ENCODE measurements at places on chromosomes 7 and 10.

DNA sequence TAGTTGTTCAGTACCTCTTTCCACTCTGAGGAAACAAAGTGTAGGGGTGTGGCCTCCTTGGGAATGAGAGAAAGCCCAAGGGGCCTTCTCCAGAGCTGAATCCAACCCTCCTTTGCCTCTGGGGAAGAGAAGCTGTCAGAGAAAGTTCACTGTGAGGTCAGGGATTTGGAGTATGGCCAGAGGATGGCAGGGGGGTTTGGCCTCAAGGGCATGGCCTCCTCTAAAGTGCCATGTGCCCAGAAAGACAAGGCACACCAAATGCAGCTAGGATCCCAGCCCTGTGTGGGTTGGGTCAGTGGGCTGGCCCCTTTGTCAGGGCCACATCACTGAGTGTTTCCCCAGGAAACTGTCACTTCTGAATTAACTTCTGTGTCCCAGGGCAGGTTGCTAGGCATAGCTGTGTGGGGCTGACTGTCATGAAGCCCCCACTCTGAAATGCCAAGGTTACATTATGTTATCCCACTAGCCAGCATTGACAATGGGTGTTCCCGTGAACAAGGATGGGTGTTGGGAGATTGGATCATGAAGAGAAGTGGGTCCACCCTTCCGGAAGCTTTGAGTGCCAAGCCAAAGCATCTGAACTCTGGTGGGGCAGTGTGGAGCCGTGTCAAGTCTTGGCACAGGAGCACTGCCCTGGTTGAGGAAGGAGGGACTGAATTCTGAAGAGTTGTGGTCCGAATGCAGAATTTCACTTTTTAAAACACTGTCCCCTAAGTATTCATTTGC lies 123.3 kb downstream of the ZMIZ1 start:
- DNase-seq = no peak

- no peak for DNase-seq
These were observed 694 bp upstream of the FAS start for GRCh38 chr10:88989824-88990383.

GRCh38 chr10:126479280-126479895 lies 91.1 kb upstream of the ADAM12 start:
- no peak for DNase-seq

- DNase-seq = no peak
These were observed 54.2 kb downstream of the ABI1 start for GRCh38 chr10:26806557-26806956.

DNA sequence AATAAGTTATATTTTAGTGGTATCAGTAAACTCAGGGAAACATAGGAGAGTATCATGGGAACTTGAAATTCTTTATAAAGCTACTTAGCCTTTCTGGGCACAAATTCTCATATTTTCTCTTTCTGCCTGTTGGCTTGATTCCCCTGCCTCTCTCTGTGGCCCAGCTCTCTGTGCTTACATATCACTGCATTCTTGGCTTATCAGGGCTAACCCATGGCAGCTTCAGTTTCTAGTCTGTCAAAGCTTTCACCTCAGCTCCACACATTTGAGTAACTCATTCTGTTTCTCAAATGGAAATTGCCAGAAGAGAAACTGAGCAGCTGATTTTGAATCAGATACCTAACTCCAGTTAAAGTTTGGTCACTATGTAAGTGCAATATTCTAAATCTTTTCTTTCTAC lies 713.1 kb downstream of the DNAJB9 start:
- DNase-seq = no peak

DNA sequence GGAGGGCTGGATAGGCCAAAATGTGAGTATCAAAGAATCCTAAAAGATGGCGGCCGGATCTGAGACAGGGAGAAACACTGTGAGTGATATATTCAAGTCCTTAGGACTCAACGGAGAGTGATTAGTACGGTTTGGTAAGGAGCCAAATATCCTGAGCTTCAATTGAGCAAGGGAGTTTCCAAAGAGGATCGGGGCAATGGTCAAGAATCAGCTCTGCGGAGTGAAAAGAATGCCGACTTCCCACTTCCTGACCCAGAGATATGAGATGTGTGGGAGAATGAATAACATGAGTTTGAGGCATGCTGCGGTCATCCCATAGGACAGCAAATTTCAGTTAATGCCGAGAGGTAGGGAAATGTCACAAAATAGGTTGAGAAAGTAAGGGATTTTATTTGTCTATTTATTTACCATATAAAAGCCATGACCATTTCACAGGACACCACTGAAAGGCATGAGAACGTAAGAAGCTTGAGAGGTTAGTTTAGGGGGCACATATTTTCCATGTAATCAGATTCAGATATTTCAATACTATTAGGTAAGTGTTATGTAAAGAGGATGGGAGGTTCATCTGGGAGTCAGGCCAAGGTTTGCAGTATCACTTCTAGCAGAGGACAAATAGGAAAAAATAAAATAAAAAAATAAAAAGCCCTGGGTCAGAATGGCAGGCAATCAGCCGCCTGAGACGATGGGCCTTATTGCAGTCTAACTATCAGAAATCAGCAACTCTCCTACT lies 165.6 kb downstream of the HGF start:
- DNase-seq = no peak

- DNase-seq = no peak
These were observed 230.3 kb downstream of the ARHGAP12 start for GRCh38 chr10:31698181-31698830.

DNA sequence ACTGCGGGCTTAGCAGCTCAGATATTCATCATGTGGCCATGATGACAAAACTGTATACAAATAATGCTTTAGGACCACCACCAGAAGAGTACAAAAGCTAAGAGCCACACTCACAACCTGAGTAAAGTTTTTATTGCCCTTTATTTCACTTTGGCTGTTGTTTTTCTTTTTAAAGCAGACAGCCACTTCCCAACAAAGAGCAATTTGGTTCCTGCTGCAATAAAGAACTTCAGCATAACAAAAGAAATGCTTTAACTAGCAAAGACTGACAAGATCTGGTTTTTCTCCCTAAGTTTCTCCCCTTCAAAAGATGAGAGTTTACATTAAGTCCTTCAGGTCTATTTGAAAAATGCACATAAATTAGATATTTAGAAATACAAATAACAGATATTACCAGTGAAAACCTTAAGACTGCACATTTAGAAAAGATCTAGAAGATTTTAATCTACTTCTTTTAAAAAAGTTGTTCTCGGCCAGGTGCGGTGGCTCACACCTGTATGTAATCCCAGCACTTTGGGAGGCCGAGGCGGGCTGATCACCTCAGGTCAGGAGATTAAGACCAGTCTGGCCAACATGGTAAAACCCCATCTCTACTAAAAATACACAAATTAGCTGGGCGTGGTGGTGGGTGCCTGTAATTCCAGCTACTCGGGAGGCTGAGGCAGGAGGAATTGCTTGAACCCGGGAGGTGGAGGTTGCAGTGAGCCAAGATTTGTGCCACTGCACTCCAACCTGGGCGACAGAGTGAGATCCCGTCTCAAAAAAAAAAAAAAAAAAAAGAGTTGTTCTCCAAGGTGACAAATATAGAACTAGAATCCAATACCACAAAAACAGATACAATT lies 59.4 kb downstream of the WAPL start:
- no peak for DNase-seq

DNA sequence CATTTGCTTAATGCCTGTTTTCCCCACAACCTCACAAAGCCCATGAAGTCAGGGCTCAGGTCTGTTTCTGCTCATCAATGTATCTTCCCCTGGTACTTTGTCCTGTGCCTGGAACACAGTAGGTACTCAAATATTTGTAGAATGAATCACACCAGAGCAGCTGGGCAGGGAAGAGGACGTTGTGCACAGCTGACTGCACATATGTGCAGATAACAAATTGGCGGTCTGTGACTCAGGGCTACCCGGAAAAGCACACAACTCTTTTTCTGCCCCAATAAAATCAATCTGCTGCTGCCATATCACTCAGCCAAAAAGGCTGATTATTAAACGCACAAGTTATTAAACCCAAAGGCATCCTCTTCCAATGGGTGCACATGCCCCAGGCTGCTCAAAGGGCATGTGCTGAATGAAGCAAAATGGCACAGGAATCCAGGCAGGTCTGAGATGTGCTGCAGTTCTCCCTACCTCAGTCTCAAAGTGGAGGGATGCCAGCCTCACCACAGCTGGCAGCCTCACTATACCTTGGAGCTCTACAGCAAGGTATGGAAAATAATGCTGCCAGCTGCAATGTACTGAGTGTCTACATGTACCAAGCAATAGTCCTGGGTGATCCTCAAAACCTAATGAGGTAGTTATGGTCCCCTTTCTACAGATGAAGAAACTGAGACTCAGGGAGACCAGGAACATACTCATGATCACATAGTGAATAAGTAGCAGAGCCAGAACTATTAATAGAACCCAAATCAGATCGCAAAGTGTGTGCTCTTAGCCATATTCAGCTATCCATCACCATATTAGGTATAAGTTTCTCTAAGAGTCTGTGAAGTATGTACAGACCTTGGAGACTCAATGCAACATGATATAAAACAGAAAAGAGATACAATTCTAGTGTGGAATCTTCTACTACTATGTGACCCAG lies 43.4 kb downstream of the SORBS1 start:
- DNase-seq = no peak

DNA sequence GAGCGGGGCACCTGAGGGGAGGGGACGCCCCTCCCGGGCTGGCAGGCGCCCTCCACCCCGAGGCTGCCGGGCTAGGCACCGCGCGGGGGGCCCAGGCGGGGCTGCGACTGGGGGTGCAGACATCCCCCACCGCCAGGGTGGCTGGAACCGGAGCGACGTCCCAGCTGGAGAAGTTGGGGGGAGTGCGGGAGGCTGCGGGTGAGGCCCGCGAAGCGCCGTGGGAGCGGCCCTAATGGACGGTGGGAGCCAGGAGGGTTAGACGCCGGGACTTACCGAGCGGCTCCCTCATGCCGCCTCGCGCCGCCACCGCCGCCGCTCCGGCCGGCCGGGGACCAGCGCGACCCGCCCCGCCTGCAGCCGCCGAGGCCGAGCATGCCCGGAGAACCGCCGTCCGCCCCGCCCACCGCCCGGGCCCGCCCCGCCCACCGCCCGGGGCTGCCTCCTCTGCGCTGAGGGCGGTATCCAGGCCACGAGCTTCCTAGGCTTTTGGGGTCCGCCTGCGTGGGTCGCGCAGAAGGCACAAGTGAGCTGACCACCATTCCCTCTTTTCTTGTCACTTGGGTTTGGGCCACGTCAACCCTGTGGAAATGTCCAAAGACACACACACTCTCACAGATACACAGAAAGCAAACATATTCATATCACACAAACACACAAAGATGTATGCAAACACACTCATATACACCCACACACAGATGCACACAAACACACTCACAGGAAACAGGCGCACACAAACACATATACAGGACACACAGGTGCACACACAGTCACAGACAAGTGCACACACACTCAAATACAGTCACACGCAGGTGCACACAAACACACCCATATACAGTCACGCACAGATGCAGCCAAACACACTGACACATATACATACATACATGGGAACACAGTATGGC lies at the start of gene JCAD:
TSS of gene JCAD (minus strand) at position 378 of the 899 bp plus-strand sequence. CDS start 11,774 bp downstream, outside the sequence.
- peak; percentile 15 for DNase-seq

DNA sequence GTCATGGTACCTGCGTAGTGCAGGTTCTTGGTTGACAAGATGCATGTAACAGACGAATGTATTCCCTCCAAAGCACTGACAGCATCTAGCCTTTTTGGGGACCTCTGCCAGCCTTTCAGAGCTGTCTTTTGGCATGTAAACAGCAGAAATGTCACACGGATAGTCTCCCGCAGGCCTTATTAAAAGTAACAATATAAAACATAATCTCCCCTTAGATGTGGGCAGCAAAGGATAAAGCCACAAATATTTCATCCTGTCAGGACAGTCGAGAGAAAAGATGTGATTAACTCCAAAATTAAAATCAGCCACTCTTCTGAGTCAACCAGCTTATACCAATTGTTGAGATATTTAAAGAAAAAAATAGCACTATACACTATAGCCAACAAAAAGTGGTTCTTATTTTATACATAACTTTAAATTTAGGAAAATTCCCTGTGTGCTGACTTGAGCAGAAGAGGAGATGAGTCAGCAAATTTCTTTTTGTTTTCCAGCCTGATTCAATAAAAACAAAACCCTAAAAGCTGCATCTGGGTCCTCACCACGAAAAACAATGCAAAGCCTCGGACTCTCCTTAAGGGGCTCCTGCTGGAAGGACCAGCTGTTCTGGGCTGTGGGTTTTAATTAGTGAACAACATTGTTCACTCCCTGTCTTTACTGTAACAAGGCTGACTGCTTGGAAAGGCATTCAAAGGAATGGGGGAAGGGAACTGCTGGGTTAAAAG lies 240.2 kb downstream of the ADAM12 start:
- DNase-seq = no peak

DNA sequence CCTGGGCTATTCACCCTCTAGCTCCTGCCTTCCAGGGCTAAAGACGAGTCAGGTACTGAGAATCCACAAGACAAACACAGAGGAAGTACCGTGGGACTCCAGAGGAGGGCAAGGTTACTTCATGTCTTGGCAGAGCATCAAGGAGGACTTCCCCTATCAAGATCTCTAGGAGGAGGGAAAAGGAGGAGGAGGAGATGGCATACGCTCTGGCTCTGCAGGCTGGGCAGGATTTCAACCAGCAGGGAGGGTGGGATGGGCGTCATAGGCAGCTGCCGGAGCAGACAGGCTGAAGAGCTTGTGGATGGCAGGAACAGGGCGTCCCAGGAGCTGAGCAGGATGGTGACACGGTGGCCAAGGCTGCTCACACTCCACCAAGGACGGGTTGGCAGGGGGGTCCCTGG lies 21.3 kb downstream of the MDH2 start:
- DNase-seq = no peak

DNA sequence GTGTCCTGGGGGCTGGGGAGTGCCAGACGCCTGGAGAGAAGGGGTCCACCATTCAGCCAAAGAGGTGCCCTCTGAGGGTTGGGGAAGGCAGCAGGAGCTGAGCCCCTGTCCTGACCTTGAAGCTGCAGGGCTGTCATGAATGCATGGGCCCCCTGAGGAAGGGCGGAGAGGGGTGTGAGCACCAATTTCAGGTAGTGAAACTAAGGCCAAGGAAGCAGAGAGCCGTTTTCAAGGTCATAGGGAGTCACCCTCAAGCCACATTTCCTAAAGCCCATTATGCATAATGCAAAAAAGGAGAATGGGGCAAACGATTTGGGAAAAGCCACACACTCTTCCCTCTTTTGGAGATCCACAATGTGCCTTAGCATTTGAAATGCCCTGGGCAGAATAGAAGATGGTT lies 37.2 kb downstream of the FIGNL1 start:
- DNase-seq = no peak

GRCh38 chr10:128744092-128744491 lies 617.9 kb upstream of the MKI67 start:
- DNase-seq = no peak

DNA sequence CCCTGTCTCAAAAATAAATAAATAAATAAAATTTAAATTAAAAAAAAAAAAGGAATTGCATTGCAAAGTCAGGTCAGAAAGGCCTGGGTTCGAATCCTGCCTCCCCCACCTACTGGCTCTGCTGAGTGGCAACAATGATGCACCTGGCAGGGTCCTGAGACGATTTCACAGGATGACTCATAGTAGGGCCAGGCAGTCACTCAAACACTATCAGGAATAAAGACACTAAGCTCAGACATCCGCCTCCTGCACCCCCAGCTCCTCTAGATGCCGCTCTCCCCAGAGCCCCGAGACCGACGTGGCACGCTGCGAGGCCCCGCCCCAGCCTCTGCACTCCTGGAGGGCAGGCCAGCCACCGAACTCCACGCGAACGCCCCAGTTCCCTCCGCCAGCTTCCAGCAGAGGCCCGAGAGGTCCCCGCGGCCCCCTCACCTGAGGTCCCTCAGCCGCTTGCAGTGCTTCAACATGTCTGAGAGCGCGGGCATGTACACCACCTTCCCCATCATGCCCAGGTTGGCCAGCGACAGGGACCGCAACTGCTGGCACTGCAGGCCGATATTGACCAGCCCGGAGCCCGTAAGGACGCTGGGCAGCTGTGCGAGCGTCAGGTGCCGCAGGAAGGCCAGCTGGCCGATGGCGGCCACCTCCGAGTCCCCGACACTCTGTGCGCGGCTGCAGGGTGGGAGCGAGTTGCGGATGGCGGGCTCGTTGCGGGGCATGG lies 76.6 kb upstream of the TNRC18 start:
- DNase-seq = no peak
